ENCODE measurements at places on chromosomes 5 and 9.

GRCh38 chr9:102986425-102986824 is 8.7 kb upstream of the CYLC2 start:
- DNase-seq, result no peak

GRCh38 chr9:119349351-119349825 is 19.8 kb downstream of the BRINP1 start:
- DNase-seq, result no peak

- DNase-seq, result no peak
Observed at GRCh38 chr5:61884252-61884855, 421.7 kb upstream of the KIF2A start.

- peak; percentile 16 for DNase-seq
Observed at GRCh38 chr5:926417-927171, 33.9 kb downstream of the TRIP13 start.

DNA sequence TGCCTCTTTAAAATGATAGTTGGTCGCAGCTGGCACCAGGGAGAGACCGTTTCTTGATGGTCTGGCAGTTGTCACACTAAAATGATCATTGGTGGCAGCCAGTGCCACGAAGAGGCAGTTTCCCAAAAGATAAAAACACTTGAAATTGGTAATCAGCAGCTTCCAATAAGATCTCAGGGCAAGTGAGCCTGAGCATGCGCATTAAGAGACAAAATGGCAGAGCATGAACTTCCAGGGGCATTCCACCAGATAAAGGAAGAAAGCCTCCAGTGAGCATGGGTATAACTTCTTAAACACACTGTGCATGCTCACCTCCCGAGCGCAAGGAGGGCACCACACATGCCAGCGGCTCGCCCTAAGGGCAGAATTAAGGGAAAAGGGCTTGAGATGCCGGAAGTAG is 1594.2 kb upstream of the CDH9 start:
- DNase-seq, result no peak

- no peak for DNase-seq
Observed at GRCh38 chr9:133631111-133631510, 5.1 kb upstream of the DBH start.

- DNase-seq, result no peak
Observed at GRCh38 chr9:134217431-134218210, 53.3 kb upstream of the RNU6ATAC start.

DNA sequence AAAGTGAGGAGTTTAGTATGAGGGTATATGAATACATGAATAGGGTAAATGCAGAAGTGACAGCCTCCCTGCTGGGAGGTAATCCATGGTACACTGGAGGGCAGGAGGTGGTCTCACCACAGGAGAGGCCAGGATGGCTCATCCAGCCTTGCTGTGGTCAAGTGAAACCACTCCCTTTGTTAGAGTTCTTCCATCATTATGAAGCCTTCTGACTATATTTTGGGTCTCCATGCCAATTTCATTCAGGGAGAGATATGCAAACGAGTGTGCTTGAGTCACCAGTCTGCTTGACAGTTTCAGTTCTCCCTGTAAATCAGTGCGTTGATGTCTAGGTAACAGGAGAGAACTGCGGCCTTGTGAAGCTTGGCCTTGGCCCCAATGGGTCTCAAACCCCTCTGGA is 16.4 kb downstream of the PPP3R2 start:
- DNase-seq, result no peak

DNA sequence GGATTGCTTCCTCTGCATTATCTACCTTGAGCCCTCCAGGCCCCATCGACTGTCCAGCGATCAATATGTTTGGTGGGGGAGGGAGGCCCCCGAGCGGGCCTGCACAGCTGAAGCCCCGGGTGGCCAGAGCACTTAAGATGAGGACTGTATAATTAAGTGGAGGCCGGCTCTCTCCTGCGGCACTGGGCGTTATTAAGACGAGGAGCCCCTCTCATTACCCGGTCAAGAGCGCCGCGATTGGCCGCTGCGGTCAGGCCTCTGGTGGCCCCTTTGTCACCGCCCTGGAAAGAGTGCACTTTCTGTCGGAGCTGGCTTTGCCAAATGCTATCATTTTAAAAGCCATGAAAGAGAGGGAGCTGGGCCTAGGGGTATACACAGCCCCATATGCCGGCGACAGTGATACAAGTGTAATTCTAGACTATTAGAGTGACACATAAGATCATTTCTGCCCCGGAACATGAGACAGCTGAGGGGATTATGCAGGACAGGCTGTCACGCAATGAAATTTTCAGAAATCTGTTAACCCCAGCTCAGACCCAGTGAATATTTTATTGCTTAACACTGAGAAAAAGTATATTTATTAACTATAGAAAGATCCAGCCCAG is 106.3 kb upstream of the IRX1 start:
- no peak for DNase-seq

- DNase-seq, result no peak
Observed at GRCh38 chr9:111356481-111357244, 26.6 kb upstream of the OR2K2 start.

DNA sequence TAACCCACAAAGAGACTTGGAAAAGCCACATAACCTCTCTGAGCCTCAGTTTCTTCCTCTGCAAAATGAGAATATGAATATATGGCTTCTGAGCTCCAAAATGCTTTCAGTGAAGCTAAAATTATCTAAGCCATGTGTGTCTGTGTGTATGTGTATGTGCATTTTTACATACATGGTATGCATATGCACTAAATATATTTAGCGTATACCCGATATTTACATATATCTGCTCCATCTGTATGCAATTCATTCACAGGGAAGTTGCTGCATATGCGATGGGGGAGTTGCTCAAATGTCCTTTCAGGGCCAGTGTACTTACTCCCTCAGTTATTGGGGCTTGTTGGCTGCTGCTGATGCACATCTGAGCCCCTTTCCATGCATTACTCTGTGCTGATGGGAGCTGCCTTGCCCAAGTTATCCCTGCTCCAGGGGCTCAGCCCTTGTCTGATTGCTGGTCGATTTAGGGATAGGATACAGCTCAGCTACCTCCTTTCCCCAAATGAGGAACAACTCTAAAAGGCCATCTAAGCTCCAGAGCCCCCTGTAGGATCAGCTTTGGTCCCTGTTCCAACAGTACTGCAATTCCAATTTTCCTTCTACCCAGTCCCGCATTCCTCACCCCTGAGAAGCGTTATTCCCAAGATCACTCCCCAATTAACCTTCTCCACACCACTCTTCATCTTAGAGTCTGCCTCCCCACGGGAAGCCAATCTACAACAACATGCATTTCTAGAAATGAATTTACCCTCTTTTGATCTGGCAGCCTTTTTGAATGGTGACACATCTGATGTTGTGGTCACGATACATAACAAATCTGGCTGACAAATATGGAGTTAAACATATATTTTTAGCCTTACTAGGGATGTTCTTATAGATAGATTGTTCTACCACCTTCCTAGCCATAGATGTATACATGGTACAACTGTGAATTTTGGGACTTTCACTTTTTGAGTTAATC is 15.9 kb downstream of the RHOBTB3 start:
- peak; percentile 11 for DNase-seq

DNA sequence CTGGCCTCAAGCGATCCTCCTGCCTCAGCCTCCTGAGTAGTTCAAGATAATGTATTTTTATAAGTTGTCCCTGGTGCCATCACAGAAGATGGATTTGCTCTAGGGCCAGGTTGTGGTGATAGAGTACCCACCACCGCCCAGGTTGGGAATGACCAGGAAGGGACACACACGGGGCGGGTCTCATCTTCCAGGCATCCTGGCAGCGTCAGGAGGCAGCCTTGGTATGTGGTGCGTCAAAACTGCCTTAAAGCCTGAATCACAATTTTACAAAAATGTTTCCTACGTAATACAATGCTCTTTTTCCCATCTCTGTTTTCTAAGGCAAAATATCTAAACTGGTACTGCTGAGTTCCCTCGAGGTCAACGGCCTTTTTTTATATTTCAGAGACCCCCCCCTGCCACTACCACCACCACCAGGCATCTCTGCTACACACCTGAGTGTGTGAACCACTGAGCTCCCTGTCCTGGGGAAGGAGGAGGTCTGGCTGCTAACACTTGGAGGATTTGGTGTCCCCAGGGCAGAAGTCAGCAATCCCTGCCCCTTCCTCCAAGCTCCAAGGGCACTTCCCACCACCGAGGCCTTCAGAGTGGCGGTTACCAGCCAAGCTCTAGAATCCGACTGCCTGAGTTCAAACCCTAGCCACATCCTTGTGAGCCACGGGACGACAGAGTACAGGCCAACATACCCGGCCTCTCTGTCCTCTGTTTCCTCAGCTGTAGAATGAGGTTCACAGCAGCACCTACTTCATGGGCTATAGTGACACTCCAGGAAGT is 47.3 kb downstream of the SLC6A7 start:
- DNase-seq, result no peak

DNA sequence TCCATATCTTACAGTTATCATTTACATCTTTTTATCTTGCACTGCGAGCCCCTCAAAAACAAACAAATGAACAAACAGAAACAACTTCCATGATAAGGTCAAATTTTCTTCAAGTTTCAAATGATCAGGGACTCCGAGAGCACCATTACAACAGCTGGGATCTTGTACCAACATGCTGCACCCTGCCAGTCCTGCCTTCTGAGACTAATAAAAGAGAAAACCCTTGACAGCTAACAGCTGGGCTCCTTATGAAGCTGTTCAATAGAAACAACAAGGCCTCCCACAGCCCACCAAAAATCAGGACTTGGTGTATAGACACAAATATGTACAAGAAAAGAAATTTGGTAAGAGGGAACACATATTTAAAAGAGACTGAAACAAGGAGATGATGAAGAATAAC is 985.3 kb upstream of the DMAC1 start:
- no peak for DNase-seq

DNA sequence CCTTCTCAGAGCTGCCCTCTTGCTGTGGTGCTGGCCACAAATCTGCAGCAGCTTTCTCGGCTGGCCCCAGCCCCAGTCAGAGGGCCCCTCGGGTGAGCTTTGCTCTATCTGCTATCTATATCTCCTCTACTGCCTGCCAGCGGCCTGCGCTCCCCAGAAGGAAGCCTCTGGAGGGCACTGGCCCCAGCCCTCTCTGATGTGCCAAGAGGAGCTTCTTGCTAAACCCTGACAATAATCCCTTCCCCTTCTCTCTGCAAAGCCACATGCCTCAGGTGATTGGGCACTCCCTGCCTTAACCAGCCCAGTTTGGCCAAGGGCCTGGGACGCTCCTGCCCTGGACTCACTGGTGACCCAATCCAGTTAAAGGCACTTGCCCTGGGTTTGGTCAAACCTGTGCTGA is 42.7 kb downstream of the CAMK2A start:
- no peak for DNase-seq

DNA sequence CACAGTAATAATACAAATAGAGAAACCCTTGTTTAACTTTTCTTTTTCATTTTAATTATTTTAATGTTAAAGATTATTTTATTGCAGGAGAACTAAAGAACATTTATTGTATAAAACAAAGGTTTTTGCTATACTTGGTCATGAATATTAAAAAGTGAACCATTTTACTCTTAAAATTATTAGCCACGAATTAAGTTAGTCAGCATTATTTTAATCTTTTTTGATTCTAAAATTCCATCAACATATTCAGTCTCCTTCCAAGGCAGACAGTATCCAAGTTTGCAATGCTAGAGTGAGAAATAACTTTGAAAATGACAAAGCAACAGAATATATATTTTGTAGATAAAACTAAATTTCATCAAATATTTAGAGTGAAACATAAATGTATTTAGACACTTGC is 110.7 kb upstream of the CDH18 start:
- no peak for DNase-seq

DNA sequence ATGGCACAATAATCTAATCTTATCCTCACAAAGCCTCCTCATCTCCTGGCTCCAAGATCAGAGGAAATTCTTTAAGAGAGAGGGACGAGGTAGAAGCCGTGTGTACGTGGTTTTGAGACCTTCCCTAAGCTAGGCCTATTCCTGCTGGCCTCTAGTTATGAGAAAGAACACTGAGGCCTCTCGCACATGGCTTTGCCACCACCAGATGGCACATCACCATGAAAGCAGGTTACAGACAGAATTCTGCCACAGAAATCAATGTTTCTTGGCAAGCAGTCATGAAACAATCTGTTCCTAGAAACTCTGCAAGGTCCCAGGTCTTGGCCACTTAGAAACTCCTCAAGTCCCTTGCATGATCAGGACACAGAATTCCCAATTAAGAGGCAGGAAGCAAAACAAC is 268.2 kb upstream of the TAS2R1 start:
- no peak for DNase-seq

DNA sequence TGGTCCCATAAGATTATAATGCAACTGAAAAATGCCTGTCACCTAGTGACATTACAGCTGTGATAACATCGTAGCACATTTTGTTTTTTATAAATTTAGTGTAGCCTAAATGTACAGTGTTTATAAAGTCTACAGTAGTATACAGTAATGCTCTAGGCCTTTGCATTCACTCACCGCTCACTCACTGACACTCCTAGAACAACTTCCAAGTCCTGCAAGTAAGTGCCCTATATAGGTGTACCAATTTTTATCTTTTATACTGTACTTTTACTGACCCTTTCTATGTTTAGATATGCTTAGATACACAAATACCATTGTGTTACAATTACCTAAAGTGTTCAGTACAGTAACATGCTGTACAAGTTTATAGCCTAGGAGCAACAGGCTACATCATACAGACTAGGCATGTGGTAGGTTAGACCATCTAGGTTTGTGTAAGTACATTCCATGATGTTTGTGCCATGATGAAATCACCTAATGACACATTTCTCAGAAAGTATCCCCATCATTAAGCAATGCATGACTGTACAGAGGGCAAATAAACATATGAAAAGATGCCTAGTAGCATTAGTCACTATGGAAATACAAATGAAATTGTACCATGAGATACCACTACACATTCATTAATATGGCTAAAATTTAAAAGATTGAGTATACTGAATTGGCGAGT is 127.6 kb downstream of the TRPM6 start:
- no peak for DNase-seq

GRCh38 chr9:221989-222776 is 7.5 kb downstream of the DOCK8 start:
- DNase-seq, result no peak

DNA sequence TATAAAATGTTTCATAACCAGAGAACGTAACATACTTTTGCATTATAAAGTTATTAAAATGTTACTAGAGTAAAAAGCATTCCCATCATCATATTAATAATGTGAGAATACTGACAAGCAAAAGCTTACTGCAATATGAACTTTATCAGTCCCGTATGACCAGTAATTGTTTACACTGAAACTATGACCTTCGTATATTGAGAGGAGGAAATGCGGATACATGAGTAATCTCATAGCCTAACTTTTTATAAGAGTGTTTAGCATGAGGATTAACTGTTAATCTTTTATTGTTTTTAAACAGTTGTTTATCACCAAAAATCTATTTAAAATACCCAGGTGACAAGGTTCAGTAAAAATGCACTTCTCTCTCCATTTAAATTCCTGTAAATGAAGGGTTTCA is 272.4 kb downstream of the SLF1 start:
- DNase-seq, result no peak

- no peak for DNase-seq
Observed at GRCh38 chr5:136013559-136013958, 15.2 kb upstream of the TGFBI start.

Data from T-helper 2 cell treated with Interferon-gamma antibody and Interleukin-4, amounts not matched to agents 5 μg/mL and 100 μg/mL, for 36 hours (primary cell).